ENCODE measurements at places on chromosomes 1 and 21. TPM values are rescaled to one million over a fixed set of nuclear protein-coding genes. Genes with fewer than 3 reads are reported as not detected.

DNA sequence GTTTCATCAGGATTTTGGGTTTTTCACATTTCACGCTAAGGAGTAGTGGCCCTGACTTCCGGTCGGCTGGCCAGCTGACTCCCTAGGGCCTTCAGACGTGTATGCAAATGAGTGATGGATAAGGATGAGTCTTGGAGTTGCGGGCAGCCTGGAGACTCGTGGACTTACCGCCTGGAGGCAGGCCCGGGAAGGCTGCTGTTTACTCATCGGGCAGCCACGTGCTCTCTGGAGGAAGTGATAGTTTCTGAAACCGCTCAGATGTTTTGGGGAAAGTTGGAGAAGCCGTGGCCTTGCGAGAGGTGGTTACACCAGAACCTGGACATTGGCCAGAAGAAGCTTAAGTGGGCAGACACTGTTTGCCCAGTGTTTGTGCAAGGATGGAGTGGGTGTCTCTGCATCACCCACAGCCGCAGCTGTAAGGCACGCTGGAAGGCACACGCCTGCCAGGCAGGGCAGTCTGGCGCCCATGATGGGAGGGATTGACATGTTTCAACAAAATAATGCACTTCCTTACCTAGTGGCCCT, 23.1 kb upstream of the TNFRSF1B start:
- DNase-seq: no peak

- no peak for DNase-seq
Observed at GRCh38 chr1:167750641-167751040, 28.9 kb downstream of the MPZL1 start.

GRCh38 chr1:58768971-58769808, 14.7 kb downstream of the JUN start:
- peak; percentile 40 for DNase-seq

NEGR1 gene
- total RNA-seq: not detected

GRCh38 chr1:8986814-8987190, 39.4 kb downstream of the SLC2A7 start:
- DNase-seq: no peak

GRCh38 chr1:207495801-207496792, at the start of gene CR1:
TSS of gene CR1 (plus strand) at chr1:207496157. CDS start at chr1:207496268, 111 bp downstream.
- DNase-seq: peak; percentile 56

GRCh38 chr1:182664296-182664695, 20.1 kb downstream of the RGS8 start:
- no peak for DNase-seq

OR2L3 gene
- 0.07 TPM for total RNA-seq

RGSL1 gene
- total RNA-seq: not detected

CELA3B gene
- not detected for total RNA-seq

DNA sequence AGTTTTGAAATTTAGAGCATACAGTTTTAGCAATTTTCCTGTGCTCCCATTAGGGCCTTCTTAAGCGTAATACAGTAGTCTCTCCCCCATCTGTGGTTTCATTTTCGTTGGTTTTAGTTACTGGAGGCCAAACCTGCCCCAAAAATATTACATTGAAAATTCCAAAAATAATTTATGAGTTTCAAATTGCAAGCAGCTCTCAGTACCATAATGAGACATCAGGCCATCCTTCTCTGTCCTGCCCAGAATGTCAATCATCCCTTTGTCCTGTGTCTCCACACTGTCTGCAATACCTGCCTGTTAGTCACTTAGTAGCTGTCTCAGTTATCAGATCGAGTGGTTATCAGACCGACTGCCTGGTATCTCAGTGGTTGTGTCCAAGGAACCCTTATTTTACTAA, 45.4 kb downstream of the ADSS2 start:
- DNase-seq: no peak

CSF3R gene
- total RNA-seq: 0.79 TPM

GRCh38 chr1:53918343-53918742, 24.4 kb downstream of the DIO1 start:
- DNase-seq: no peak

DNA sequence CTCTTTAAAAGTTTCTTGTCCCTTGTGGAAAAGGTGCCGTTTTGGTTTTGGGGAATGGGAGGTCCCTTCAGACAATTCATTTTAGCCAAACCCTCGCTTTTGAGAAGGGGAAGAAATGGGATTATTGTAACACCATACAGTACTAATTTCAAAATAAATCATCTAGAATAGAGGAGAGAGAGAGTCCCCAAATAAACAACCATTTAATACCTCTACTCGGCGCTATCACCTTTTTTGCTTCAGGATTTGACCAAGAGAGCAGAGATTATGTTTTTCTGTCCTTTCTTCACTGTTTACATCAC, 770 bp upstream of the RC3H1 start:
- no peak for DNase-seq

DNA sequence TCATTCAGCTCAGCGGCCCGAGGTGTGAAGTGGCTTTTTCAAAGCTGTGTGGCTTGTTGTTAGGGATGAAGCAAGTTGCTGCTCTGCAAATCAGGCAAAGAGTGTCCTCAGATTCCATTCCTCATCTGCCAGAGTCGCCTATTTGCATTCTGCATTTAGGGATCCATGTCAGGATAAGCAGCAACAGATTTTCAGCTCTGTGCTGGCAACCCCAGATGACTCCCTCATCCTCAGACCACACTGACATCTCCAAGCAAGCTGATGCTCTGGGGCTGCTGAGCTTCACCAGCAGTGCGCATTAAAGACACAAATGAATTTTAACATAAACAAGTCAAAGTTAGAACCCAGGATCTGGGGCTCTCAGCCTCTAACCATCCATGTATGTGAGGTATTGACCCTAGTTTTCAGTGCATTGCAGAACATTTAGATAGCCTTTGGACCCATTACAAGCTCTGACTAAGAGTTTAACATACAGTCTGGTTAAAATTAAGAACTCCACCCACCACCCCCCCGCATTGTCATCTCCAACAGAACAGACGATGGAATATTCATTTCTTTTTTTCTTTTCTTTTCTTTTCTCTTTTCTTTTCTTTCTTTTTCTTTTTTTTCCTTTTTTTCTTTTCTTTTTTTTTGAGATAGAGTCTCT, 10.9 kb downstream of the CFAP107 start:
- DNase-seq: no peak

FCGR3B gene
- total RNA-seq: not detected

DNA sequence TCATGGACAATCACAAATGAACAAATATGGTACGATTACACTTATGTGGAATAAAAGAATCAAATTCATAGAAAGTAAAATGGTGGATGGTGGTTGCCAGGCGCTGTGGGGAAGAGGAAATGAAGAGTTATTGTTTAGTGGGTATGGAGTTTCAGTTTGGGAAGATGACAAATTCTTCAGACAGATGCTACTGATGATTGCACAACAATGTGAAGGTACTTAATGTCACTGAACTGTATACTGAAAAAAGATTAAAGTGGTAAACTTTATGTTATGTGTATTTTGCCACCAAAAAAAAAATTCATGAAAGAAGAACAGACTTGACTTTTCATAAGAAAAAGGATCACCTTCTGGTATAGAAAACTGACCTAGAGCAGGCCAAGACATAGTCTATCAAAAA, 745.6 kb upstream of the CXADR start:
- DNase-seq: no peak

DNA sequence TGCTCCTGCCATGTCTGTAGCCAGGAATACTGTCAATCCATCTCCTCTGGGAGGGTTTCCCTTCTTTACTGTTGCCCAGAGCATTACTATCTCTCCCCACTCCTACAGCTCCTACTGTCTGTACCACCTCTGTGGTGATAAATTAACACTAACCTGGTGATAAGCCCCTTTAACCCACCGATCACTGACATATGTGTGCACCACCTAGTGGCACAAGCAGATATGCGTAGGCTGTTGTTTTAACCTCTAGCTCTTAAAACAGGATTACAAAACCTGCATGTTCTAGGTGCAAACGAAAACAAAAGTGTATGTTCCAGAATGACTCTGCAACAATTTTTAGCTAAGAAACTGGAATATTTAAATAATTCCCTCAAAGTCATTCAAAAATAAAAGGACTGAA, 93.9 kb upstream of the BEND5 start:
- DNase-seq: no peak

- no peak for DNase-seq
Observed at GRCh38 chr1:207713529-207713928, 38.3 kb upstream of the CD46 start.

- no peak for DNase-seq
Observed at GRCh38 chr1:206067486-206068227, 14.7 kb downstream of the RHEX start.
